Stimulated activated CD4-positive, alpha-beta T cell treated with anti-CD3 and anti-CD28 coated beads, TNF-alpha, amount 100 ng/mL, for 4 hours (primary cell): ENCODE measurements at places on chromosomes 3 and 15.

DNA sequence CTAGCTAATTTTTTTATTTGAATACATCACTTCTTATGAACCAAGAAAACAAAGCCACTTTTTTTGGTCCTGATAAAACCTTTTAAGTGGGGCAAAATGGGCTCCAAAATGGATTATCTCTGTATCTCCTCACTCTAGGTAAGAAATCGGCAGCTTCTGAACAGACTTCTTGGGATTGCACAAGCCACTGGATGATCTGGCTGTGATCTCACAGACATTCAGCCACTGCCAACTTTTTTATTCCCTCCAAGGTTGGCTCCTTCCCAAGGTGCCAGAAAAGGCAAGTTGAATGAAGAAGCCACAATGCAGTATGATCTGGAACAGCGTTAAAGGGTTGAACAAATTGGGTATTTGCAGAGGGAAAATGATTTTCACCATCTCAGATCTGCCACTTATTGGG, 73.2 kb downstream of the PRICKLE2 start:
- DNase-seq, result no peak

DNA sequence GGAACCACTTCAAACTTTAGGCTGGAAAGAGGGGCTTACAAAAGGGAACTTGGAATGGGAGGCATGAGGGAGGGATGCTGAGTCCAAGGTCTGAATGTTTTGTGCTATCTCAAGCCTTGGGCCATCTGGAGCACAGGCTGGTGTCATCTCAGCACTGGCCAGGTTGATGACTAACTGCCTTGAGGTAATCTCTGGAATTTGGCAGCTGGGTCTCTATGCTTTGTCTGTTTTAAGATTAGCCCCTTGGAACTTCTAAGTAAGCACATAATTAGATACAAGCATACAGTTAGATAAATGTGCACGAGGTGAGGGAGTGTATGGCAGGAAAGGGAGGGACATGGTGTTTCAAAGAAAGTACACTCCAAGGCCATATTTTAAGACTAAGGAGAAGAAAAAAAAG, 252.4 kb upstream of the CCDC54 start:
- DNase-seq, result no peak

GRCh38 chr15:60569596-60569995, 90.7 kb upstream of the ICE2 start:
- no peak for DNase-seq

DNA sequence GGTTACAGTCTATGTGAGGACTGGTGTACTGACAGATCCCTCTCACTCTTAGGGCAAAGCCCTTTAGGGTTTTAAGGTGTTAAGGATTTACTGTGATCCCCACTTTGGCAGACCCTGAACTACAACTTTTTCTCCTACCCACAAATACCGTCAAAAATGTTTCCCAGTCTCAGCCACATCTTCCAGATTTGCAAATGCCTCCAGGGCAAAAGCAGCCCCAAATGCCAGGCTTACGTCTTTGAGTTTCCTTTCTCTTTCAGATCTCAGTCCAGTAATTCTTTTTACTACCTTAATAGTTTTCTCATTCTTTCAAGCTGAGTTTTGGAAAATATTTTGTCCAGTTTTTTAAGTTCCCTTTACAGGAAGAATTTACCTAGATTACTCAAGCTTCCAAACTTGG, 13.4 kb upstream of the ITGA11 start:
- DNase-seq, result no peak

- no peak for DNase-seq
These were observed 103.5 kb downstream of the TBC1D2B start for GRCh38 chr15:77974098-77974414.

- DNase-seq, result no peak
These were observed 336.5 kb downstream of the PTPRG start for GRCh38 chr3:61897848-61898247.

- no peak for DNase-seq
These were observed at the start of gene STAB1 for GRCh38 chr3:52494886-52495495. Gene STAB1 (plus strand): TSS chr3:52495338. CDS start chr3:52495414, 76 bp downstream.

GRCh38 chr3:114674036-114674435, 380.2 kb downstream of the TIGIT start:
- DNase-seq, result no peak

DNA sequence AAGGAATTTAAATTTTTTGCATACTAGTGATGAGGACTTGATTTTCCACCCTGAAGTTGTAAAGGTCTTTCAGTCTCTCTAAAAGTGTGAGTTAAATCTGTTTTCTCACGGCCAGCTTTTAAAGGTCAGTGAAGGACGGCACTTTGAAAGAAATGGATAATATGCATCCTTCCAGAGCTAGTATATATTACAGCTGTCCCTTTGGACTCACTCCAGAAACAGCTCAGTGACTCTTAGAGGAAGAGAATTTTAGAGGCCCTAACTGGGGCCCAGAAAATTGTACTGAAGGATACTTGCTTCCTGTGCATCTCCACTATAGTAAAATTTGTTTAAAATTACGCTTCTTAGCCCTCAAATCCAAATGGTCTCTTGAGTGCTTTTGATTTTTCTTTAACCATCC, 41.6 kb downstream of the PIK3CA start:
- DNase-seq, result no peak

DNA sequence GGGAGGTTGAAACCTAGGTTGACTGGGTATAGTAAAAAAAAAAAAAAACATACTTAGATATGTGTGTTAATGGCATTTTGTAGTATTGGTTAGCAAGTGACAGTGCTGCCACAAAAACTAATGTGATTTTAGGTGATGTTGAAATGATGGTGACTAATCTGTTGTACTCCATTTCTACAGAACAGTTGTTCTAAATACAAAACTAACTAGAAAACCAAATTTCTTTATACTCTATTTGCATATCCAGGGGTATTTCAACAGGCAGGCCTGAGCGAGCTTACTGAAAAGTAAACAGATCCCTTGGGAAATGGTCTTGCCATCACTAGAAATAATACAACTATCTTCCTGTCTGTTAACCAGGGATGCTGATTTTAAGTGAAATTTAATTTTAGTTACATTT, 20.5 kb downstream of the TSC22D2 start:
- no peak for DNase-seq

DNA sequence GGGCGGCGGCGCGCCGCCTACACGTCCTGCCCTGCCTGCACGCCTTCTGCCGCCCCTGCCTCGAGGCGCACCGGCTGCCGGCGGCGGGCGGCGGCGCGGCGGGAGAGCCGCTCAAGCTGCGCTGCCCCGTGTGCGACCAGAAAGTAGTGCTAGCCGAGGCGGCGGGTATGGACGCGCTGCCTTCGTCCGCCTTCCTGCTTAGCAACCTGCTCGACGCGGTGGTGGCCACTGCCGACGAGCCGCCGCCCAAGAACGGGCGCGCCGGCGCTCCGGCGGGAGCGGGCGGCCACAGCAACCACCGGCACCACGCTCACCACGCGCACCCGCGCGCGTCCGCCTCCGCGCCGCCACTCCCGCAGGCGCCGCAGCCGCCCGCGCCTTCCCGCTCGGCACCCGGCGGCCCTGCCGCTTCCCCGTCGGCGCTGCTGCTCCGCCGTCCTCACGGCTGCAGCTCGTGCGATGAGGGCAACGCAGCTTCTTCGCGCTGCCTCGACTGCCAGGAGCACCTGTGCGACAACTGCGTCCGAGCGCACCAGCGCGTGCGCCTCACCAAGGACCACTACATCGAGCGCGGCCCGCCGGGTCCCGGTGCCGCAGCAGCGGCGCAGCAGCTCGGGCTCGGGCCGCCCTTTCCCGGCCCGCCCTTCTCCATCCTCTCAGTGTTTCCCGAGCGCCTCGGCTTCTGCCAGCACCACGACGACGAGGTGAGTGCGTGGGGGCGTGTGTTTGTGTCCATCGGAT, 602 bp downstream of the TRIM71 start:
- DNase-seq, result no peak

- DNase-seq, result no peak
These were observed 185.6 kb upstream of the MRPL3 start for GRCh38 chr3:131688370-131688769.

DNA sequence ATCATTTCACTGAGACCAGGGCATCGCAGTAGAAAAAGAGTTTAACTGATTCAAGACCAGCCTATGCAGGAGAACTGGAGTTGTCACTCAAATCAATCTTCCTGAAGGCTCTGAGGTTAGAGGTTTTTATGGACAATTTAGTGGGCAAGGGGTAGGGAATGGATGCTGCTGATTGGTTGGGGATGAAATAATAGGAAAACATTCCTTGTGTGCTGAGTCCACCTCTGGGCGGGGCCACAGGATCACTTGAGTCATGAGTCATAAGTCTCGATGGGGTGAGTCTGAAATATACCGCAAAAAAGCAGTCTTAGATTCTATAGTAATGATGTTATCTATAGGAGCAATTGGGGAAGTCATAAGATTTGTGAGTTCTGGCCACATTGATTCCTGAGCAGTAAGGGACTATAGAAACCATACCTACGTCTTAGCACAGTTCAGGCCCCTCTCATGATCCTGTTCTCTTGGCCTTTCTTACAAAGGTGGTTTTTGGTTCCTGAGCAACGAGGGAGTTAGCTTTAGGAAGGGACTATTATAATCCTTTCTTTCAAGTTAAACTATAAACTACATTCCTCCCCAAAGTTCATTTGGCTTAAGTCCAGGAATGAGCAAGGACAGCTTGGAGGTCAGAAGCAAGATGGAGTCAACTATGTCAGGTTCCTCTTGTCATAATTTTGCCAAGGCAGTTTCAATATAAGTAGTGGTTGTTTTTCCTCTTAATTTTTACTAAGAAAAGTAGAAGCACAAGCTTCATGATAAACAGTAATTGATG, 2.7 kb upstream of the OPA1 start:
- DNase-seq, result no peak
